Lower leg skin (tissue), 4 donors: ENCODE measurements at places on chromosomes 2 and 18.
A peak's percentile ranks its signal among the peaks of the same experiment; 100 is the strongest.

- no peak for DNase-seq
Measured at GRCh38 chr18:50194631-50195532, at the start of gene MYO5B. TSS of gene MYO5B (minus strand) at chr18:50195147. CDS start at chr18:50194793, 354 bp downstream.

DNA sequence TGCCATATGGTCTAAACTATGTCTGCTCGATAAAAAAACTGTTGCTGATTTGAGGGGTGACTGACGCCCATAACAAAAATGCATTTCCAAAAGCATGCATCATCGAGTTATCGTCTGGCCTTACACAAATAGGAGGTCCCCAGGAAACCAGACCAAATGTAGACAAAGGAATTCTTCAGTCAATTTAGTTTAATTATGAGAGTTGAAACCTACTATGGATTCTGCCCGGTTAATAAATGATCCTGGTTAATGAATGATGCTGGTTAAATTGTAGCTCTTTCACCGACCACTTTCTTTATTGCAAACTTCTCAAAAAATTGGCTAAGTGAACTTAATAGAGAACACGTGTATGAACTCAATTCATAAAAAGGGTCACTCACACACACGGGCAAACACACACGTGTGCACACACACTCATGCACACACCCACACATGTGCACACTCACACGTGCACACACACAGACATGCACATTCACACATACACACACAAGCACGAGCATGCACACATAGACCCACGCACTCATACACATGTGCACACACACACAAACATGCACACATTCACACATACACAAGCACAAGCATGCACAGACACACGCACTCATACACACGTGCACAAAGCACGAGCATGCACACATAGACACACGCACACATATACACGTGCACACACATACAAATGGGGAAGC, 59.0 kb upstream of the SALL3 start:
- DNase-seq = peak; percentile 39

DNA sequence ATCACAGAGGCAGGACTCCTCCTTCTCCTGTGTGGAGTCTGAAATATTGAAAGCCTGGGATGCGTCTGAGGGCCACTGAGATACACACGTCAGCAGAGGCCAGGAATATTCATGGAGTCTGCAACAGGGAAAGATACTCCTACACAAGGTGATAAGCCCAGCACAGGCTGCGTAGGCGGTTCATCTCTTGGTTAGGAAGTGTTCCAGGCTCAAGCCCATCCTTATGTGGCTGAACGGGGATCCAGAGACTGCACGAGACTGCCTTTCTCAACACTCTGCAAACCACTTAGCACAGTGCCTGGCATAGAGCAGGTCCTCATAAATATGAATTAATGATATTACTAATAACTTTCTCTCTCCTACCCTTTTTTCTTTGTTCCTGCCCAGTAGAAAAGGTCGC, 29.2 kb upstream of the AGPS start:
- DNase-seq = no peak

GRCh38 chr18:6059551-6059950, 164.2 kb upstream of the TMEM200C start:
- DNase-seq = no peak

DNA sequence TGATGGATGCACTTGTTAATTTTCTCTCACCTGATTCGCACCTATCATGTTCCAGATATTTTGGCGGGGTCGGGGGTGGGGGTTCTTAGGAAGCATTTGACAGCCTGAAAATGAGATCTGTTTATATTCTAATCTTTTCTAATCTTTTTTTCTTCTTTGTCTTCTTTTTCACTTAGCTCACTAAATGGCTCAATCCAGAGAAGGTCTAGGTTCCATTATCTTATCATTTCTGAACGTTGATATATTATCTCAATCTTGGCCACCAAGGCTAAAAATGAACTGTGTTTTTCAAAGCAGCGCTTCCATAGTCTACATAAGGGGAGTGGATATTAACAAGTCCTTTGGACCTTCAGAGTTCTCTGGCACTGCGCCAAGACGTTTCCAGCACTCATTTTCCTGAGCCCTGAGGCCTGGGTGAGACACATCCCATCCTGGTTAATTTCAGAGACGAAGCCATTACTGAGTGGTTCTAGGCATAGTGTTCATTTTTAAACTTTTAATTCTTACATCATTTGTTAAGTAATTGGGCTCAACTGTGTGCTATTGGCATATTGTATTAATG, 229.0 kb downstream of the SOX11 start:
- no peak for DNase-seq

- DNase-seq = no peak
Measured at GRCh38 chr2:239910404-239910803, 114.7 kb downstream of the NDUFA10 start.

- DNase-seq = no peak
Measured at GRCh38 chr2:170484552-170484951, 230.6 kb upstream of the SP5 start.

- DNase-seq = peak; percentile 34
Measured at GRCh38 chr2:105627534-105627933, 117.2 kb upstream of the NCK2 start.

DNA sequence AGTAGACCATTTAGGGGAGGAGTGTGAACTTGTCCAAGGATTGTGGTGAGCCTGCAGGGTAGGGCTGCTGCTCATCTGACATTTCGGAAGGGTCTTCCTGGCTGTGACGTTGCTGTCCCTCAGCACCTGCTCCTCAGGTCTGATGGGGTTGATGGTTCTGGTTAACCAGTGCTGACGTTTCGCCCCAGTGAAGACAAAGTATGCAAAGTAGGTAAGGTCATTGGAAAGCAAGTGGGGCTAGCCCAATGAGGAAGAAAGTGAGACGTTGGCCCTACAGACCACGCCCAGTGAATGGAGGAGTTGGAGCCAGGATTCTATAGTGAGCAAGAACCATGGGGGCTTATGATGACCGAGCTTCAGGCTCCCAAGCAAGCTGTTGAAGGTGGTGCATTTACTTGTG, 33.4 kb upstream of the ZNF396 start:
- no peak for DNase-seq

- no peak for DNase-seq
Measured at GRCh38 chr2:227473806-227474205, 1.9 kb downstream of the AGFG1 start.

GRCh38 chr18:62954366-62954765, 239.0 kb downstream of the PHLPP1 start:
- DNase-seq = no peak

- DNase-seq = no peak
Measured at GRCh38 chr2:191421950-191422349, 176.7 kb downstream of the MYO1B start.

DNA sequence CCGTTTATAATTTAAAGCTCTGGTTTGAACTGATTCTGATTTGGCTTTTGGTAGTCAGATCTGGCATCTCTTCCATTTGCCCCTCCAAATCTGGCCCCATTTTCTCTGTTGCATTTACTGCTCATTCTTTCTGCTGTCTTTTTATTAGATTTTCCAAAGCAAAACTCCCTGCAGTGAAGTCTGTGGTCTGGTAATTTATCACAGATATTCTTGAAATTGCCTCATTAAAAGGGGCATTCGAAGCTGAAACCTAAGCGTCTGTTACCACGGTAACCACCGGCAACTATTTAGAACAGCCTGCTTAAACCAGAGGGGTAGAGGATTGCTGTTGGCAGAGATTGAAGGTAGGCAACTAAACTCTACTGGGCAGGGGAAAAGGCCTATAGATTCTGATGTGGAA, 111.5 kb upstream of the UPP2 start:
- no peak for DNase-seq

DNA sequence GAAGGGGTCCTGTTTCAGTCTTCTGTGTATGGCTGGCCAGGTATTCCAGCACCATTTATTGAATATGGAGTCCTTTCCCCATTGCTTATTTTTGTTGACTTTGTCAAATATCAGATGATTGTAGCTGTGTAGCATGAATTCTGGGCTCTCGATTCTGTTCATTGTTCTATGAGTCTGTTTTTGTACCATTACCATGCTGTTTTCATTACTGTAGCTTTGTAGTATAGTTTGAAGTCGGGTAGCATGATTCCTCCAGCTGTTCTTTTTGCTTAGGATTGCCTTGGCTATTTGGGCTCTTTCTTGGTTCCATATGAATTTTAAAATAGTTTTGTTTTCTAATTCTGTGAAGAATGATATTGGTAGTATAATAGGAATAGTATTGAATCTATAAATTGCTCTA, 6.0 kb downstream of the SH3YL1 start:
- DNase-seq = no peak

DNA sequence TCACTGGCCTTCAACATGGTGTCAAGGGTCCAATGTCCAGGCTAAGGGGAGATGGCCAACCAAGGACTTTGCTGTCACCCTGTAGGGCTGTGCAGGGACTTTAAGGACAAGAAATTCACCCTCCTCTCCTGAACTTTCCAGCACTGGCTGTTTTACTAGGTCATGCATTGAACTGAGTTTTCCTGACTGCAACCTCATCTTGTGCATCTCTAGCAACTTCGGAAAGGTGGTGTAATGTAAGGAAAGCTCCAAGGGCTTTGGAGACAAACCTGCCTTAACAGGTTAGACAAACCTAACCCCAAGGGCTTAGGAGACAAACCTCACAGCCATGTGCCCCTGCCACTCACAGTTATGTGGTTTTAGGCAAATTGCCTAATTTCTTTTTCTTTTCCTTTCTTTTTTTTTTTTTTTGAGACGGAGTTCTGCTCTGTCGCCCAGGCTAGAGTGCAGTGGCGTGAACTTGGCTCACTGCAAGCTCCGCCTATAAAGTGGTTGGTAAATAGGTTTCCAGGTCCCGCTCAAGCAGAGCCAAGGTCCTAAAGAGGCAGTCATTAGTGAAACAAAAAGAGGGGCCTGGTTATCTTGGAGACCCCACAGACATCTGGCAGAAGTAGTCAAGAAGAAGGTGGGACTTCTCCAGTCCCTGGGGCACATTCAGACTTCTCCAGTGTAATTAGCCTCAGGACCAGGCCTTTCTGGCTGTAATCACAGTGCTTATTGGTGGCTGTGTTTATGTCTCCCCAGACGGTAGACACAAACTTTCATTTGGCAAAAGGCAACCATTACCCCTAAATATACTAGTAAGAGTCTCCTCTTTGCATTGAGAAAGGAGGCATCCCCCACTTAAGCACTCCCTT, 37.6 kb upstream of the PMAIP1 start:
- no peak for DNase-seq

GRCh38 chr2:184472481-184472880, 125.8 kb upstream of the ZNF804A start:
- no peak for DNase-seq

DNA sequence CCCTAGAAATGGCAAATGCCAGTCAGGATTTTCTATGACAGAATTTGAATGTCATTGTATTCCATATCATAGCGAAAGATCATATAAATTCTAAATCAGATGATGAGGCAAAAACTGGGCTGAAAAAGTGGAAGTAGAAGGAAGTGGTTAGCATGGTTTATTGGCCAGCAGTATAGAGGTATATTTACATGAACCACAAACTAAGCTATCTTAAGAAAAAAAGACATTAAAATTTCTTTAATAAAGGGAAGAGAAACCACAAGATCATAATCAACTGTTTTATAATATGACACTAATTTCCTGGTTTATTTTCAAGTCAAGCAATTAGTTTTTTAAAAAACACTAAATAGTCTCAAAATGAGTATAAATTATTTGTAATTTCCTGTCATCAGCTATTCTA, 123.2 kb upstream of the LRP1B start:
- DNase-seq = no peak

DNA sequence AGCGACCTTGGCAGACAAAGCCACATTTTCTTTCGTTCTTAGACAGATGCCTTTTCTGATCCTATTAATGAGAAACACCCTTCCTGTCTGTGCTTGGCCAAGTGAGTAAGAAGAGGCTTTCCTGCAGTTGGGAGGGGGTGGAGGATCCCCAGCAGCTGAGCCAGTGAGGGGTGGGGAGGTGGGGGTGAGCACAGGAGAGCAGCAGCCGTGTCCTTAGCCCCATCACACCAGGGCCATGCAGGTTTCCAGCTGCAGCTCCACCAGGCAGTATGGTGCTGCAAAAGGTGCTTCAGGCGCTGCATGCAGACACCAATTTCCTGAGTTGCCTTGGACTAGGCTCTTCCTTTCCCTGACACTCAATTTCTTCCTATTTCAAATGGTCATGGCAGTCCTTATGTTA, 123.3 kb upstream of the SIX2 start:
- no peak for DNase-seq

DNA sequence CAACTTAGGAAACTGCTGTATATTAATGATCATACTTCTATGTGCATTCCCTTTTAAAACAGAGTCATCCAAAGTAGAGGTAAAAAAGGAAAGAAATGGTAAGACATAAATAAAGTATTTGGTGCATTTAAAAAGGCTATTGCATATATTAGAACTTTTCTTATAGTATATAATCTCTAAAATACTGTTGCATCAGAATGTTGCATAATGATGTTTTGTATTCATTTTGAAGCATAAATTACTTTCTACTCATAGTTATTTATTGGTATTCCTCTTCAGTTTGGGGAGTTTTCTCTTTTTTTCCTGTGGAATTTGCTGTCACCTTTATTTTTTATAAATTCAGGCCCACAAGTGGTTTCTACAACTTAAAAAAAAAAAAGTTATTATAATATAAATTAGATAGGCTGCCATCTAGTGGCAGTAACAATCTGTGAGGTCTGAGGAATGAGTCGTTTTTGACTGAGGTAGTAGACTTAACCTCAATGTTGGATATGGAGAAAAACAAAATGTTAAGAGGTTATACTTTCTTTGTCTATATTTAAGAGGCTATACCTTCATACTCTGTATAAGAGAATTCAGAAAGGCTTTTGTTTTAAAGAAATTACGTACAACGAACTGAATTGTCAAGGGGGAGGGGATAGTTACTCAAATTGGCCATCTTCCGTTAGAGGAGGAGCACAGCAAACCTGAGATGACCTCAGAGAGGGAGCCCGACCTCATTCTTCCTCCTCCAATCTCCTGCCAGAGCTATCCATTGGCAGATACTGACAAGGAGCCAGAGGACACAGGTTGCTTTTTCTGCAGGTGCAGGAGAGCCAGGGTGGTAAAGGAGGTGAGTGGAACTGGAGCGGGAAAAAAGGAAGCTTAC, 23.8 kb downstream of the ANKAR start:
- peak; percentile 33 for DNase-seq

DNA sequence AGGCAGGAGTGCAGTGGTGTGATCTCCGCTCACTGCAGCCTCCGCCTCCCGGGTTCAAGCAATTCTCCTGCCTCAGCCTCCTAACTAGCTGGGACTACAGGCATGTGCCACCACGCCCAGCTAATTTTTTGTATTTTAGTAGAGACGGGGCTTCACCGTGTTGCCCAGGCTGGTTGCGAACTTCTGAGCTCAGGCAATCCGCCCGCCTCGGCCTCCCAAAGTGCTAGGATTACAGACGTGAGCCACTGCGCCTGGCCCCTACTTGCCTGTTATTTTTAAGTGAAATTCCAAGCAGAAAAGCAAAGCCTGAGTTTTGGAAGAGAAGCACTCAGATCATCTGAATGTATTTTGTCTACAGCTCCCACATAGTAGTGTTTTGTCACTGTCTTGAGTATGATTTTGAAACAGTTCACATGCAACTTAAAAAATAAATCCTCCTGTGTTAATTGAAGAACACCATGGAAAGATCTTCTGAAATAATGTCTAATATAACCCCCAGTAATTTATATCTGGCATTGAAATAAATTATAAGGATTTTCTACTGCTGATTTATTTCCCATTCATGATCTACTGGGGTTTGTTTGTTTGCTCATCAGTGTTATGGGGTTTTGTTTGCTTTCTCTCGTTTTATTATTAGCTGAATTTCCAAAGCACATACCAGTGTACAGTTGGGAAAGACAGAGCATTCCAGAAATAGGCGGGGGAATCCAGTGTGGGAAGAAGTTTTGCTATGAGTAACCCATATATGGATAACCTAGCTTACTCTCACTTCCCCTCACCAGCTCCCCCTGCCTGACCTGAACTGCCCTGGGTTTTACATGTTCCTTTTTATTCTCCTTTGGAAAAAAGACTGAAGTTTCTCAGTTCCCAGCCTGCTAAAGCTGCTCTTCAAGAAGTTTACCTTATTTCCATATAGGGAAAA, 80.1 kb upstream of the MAP3K20 start:
- peak; percentile 43 for DNase-seq
